ENCODE measurements at places on chromosomes 2 and 18.
A peak's percentile ranks its signal among the peaks of the same experiment; 100 is the strongest.

GRCh38 chr2:85746321-85747004 is 7.3 kb upstream of the ATOH8 start:
- no peak for DNase-seq

DNA sequence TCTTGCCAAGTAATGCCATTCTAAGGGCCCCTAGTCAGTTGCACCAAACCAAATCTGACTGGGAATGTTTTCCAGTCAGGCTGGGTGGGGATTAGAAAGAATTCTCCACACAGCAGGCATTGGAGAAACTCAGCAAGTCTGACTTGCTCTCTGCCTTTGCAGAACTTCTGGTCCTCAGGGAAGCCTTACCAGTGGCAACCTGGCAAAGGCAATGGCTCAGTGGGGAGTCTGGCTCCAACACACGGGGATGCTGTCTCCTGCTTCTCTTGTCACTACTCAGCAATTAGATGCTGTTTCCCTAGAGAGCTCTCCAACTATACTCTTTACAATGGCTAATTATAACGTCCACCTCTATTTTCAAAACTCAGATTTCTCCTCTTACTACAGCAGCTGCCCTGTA is 810.7 kb downstream of the LRRTM4 start:
- no peak for DNase-seq

DNA sequence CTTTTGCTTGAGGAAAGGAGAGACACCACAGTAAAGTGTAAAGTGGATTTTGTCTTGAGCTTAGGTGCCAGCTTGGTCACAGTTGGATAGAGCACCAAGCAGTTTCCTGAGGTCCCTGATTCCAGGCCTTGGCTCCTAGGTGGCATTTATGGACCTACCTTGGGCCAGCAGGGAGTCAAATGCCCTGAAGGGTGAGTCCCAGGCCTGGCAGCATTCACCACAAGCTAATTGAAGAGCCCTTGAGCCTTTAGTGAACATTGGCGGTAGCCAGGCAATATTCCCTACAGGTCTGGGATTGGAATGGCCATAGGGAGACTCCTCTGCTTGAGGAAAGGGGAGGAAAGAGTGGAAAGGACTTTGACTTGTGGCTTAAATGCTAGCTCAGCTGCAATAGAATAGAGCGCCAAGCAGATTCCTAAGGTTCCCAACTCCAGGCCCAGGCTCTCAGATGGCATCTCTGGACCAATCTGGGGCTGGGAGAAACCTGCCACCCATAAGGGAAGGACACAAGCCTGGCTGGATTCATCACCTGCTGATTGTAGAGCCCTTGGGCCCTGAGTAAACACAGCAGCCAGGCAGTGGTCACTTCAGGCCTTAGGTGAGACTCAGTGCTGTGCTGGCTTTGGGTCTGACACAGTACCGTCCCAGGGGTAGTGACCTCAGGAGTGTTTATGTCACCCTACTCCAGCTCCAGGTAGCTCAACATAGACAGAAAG is 137.5 kb upstream of the OTOS start:
- DNase-seq = no peak

DNA sequence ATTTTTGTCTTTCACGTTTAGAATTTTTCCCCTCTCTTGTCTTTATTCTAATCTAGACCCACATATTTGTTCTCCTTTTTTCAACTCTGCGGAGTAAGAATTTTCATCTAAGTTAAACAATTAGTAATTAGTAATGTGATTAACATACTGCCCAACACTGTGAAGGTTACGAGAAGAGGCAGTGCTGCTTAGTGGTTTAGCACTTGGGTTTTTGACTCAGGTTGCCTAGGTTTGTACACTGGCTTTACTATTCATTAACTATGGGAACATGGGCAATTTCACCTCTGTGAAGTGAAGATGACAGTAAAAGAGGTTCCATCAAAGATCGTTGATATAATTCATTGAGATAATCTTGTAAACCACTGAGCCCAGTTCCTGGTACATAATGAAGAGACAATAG is 82.2 kb upstream of the PNPT1 start:
- DNase-seq = no peak

GRCh38 chr2:17879137-17879912 is 858 bp downstream of the KCNS3 start:
- no peak for DNase-seq

DNA sequence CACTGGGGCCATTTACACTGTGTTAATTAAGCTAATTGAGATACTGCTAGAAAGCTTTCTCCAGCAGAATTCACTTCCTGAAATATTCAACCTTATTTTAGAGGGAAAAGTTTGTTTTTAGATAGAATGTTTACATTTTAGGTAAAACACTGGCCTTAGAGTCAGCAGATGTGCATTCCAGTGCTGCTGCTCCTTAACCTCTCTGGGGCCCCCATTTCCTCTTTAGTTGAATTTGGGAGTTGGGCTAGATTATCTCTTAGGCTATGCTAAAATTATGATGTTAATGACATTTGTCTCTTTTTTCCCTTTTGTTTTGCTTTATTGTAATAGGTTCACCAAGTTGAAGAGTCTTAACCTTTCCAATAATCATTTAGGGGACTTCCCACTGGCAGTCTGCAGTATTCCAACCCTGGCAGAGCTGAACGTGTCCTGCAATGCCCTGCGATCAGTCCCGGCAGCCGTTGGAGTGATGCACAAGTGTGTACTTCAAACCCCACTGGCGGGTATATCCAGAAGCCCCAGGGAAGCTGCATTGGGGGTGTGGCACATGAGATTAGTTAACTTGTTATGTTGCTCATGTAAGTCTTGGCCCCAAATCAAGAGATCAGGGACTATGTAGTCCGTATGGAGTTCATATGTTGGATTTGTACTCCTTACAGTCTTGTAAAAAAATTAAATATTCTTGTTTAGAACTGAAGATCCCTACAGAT is 179.5 kb downstream of the PHLPP1 start:
- no peak for DNase-seq

- DNase-seq = no peak
Observed at GRCh38 chr2:212114489-212114888, 424.1 kb downstream of the ERBB4 start.

GRCh38 chr18:59249199-59249774 is 24.0 kb downstream of the RAX start:
- DNase-seq = peak; percentile 23

DNA sequence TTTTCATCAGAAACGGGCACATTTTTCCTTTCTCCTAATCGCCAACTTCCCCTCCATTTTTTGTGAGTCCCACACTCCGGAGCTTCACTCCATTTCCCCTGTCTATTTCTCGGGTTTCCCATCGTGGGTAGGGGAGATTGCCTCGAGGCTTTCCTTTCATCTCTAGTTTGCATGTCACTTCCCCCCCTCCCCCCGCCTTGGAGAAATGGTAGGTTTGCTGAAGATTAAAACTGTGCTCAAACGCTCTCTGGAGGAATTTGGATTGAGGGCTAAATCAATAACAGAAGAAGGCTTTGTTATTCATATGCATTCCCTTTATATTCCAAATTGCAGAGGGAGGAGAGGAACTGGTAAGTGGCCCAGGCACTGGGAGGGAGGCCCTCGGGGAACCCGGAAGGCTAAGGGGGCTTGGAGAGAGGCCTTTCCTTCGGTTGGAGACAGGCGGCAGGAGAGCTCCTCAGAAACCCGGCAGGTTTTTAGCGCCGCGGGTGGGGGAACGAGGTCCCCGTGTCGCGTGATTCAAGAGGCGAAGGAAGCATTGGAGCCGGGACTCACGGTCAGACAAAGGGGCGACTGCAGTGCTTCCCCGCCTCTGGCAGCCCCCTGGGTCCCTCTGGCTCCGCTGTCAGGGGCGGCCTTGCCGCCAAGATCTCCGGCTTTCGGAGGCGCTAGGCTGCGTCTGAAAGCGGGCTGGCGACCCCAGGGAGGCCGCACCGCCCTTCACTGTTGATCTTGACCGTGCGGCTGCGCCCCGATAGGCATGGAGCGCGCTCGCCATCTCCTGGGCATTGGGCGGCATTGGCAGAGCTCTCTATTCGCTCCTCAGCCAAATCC is 2.4 kb upstream of the HOXD12 start:
- peak; percentile 50 for DNase-seq

DNA sequence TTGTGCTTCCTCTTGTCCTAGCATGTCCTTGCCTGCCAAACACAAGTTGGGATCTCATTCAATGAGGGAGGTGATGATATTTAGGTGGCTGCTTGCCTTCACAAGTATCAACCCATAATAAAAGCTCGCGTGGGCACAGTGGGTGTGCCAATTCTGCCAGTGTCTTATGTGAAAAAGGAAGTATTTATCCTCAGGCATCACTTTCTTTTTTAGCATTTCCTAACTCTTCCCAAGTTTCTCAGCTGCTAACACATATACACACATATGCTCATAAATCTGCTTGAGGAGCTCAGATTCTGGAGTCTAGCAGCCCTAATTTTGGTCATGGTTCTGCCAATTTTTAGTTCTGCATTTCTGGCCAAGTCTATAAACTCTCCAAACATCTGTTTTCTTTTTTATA is 319.5 kb upstream of the HNMT start:
- DNase-seq = no peak

GRCh38 chr2:201715459-201715858 is 17.0 kb upstream of the MPP4 start:
- no peak for DNase-seq

DNA sequence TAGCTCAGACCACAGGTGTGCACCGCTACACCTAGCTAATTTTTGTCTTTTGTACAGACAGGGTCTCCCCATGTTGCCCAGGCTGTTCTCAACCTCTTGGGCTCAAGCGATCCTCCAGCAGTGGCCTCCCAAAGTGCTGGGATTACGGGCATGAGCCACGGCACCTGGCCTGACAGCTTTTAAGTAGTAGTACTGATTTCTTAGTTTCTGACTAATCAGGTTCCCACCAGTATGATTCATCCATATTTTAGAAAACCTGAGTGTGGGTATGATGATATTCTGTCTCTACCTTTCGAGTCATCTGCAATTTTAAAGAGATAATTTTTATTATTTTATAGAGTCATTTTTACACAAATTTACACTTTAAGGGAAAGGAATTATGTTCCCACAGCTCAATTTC is 46.4 kb upstream of the GULP1 start:
- DNase-seq = no peak

GRCh38 chr18:77084688-77085035 is 47.9 kb downstream of the MBP start:
- no peak for DNase-seq

GRCh38 chr2:45072862-45073237 is 63.6 kb upstream of the SIX2 start:
- DNase-seq = no peak

GRCh38 chr2:99156891-99157290 is 2.1 kb downstream of the LIPT1 start:
- DNase-seq = no peak

DNA sequence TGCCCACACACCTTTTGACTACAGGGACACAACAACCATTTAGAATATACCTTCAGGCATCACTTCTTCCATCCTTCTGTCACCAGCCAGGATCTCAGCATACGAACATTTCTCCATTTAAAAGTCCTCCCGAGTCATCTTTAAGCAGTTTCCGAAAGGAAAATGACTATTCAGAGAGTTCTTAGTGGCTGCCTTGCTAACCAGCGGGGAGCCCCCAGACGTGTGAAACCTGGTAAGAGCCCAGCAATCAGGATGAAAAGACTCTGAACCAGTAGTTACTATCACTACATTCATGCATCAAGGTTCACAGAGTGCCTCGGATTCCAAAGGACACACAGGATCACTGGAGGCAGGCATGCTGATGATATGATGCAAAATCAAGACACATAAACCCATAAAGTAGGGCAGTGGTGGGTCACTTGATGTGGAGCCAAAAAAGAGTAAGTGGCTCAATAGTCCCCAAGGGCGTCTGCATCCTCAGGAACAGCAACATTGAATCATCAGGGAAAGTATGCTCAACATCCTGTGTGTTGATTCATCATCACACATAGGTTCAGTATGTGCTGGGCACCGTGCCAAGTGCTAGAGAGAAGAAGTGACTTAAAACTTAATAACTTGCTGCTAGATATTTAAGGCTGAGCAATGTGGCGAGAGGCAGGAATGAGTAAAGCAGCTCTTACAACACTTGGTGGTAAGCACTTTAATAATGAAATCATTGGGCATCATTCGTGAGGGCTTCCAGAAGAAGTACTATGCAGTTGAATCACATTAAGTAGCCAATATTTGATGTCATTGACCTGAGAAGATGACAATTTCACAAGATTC is 4.4 kb downstream of the CCL20 start:
- peak; percentile 59 for DNase-seq

DNA sequence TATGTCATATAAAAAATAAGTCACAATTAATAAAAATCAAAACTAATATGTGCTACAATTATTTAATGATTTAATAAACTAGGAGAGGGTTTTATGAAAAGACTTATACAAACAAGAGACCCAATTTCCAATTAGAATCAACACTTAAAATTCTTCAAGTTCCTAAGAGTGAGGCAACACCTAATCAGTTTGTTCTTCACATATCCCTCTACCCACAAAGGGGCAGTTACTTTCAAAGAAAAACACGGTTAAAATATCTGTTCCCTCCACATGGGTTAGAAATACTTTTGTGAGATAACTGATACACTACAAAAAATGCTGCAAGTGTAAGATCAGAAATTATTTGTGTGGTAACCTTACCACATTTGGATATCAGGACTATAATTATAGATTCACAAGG is 357.0 kb downstream of the ERBB4 start:
- DNase-seq = no peak

DNA sequence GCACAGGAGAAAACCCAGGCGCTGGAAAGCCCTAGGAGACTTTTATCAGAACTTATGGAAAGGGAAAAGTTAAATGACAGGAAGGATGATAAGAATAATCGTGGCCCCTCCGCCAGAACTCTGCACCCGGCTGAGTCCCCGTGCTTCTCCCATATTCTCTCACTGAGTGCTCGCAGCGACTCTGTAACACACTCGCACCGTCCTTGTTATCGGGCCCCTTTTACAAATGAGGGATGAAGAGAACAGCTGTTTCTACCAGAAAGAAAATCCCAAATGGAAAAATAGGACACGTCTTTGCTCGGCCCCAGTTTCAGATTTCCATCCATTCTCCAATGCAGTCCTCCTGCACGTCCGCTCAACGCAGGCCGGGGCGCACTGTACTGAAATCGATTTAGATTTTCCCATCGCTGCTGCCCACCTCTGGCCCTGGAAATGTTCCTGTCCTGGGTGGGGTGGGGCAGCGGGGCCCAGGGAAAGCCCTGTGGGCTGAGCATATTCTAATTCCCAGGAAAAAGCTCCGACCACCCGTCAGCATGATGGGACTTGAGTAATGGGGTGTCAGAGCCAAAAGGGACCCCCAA is 66.4 kb downstream of the KCNF1 start:
- DNase-seq = no peak

GRCh38 chr2:37767959-37768925 is 96.8 kb upstream of the CDC42EP3 start:
- no peak for DNase-seq

Measured in activated CD4-positive, alpha-beta T cell treated with anti-CD3 and anti-CD28 coated beads for 4 hours (primary cell).